ENCODE measurements at places on chromosomes 12 and 14.

DNA sequence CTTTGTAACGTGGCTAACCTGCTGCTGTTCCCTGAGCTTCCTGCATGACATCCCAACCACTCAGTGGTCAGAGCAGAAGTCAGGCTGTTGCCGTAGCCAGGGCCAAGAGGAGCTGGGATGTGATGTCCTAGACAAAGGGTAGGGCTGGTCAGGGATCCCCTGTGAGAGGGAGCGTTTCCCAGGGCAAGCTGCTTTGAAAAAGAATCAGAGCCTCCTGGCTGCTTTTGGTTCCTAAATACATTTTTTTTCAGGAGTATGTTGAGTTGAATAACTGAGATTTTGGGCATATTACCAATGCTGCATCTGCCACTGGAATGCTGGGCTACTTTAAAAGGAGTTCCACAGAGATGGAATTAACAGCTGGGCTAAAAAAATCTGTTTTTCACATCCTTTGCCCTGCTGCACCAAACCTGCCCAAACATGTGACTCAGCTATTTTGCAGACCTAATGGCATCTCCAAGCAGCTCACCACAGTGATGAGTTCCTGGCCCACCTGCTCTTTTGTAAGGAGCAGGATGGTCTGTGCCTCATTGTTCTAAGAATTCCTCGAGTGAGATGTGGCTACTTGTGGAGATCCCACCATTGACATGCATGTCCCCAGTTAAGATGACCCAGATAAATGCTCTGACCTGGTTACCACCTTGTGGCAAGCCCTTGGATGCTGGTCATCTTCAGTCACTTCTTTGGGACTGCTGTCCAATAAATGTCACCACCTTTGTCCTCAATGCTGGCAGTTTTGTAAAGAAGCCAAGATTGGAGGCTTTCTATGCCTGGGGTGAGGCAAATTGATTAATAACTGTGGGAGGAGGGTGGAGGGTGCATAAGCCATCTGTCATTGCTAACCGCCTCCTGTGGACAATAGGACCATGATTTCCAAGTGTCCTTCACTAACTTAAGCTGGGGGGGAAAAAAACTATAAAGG is 24.1 kb downstream of the ANKRD13A start:
- no peak for DNase-seq

DNA sequence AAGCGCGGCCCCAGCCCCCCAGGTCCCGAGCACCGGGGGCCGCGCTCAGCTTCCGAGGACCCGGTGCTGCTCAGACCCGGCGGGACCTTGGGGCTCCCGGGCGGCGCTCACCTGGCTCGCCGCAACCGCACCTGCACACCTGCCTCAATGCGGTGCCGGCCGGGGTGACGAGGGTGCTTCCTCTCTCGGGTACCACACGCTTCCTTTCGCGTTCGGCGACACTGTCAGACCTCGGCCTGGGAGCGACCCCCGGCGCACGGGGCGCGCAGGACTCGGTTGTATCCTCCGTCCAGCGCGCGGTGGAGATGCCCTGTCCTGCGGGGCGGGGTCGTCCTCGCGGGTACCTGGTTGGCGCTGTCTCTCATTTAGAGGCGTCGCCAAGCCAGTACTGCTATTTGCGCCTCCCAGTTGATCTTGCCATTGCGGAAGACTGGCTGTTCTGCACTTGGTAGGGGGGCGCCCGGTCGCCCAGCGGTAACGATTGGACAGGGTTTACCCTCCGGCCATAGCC is 718 bp downstream of the PACS2 start:
- peak; percentile 41 for DNase-seq

DNA sequence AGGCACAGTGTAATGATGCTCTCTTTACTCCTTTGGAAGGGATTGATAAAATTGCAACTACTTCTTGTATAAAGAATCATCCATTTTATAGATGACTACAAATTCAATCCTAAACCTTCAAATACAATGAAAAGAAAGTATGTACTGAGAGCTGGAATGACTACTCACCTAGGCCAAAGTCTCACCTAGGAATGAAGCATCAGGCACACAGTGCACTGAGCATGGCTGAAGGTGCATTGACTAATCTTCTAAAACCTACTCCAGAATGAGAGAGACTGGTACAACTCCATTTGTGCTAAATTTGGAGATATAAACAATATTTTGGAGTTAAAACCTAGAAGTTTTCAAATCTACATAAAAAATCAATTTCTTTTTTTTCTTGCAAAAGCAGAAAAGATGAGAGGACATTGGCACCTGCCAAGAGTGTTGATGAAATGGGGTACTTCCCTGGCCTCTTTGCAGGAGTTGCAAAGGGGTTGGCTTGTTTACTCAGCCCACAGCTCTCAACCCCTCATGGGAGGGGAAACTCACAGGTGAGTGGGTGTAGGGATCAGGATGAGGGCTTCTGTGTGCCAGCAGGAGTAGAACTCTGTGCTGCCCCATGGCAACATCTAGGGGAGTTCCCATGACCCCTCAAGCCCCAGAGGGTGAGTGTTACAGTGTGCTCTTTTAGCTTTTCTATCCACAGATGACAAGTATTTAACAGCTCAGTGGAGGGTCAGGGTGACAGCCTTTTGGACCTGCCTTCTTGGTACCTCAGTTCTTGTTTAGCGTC is 31.3 kb downstream of the CLECL1 start:
- DNase-seq = no peak

DNA sequence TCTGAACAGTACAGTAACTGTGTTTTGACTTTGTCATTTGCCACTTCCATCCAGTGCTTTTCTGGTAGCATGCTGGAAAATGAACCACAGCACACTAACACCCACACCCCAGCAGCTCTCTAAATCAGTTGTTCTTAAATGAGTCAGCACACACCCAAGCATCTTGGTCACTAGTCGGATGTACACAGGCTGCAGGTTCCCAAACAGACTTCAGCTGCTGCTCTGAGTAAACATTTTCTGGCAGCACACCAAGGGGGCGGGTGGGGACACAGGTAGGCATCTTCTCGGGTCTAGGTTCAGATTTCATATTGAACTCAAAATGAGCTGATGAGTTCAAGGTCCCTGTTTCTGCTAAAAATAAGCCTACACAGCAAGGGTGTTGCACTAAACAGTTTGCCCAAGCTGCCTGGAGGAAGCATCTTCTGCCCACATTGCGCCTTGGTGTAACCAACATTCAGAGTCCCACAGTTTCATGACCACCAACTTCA is 39.8 kb downstream of the IFNG start:
- DNase-seq = peak; percentile 27

DNA sequence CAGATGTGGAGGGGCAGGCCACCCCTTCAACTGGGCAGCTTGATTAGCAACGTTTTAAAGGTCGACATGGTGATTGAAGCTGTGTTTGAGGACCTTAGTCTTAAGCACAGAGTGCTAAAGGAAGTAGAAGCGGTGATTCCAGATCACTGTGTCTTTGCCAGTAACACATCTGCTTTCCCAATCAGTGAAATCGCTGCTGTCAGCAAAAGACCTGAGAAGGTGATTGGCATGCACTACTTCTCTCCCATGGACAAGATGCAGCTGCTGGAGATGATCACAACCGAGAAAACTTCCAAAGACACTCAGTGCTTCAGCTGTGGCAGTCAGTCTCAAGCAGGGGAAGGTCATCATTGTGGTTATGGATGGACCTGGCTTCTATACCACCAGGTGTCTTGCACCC is 23.9 kb upstream of the AICDA start:
- no peak for DNase-seq

GRCh38 chr14:52023518-52023917 is 34.2 kb downstream of the RTRAF start:
- no peak for DNase-seq

GRCh38 chr12:13472690-13473089 is 276.2 kb downstream of the EMP1 start:
- no peak for DNase-seq

GRCh38 chr14:22450266-22450665 is 138.8 kb downstream of the DAD1 start:
- no peak for DNase-seq

DNA sequence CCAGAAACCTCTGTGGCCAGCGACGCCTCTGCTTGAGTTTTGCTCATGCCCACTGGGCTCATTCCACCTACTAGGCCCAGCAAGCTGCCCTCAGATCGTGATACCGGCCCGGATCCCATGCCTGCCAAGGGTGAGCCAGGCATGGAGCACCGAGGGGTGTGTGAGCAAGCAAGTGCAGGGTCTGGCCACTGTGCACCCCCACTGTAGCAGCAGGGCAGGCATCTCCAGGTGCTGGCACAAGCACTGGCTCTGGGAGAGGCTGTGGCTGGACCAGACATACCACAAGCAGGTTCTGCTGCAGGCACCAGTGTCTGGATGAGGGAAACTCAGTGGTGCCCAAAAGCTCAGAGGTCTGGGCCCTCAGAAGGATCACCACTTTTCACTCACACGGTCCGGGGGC is 20.6 kb downstream of the FAM186A start:
- DNase-seq = no peak

DNA sequence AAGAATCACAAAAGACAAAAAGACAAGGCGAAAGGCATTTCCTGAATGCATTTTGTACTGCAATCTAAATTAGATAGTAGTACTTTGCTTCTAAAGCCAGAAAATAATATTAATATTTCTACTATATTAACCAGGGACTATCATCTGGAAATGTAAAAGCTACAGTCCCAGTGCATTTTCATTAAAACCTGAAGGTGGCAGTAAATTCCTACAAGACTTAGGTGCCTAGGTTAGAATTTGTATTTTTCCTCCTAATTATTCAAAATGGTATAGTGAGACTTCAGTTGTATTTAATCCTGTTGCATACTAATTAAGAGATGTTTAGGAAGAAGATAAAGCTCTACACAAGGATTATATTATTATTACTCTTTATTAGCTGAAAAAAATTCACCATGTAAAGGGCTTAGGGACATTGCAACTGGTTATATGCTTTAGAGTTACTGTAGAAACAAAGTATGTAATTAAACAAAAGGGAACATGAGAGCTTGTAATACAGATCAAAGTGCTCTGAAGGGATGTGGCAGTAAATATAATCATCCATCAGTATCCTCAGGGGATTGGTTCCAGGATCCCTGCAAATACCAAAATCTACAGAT is 53.6 kb downstream of the BRMS1L start:
- no peak for DNase-seq

DNA sequence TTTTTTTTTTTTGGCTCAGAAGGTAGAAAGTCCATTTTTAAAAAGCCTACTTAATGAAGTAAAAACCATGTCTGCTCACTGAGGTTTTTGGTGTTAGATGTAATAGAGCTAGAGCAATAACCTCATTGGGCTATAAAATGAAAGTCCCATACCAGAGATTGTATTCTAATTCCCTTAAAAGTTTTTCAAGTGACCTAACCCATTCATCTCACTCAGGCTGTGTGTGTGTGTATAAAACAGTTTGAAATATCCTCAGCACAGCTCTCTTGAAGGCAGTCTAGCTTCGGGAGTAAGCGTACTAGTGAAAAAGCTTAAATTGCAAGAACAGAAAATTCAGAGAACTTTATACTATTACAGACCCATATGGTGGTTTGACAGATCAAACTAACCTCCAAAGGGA is 313.8 kb downstream of the CEP128 start:
- DNase-seq = no peak

- no peak for DNase-seq
Measured at GRCh38 chr12:13179211-13180074, 17.1 kb upstream of the EMP1 start.

DNA sequence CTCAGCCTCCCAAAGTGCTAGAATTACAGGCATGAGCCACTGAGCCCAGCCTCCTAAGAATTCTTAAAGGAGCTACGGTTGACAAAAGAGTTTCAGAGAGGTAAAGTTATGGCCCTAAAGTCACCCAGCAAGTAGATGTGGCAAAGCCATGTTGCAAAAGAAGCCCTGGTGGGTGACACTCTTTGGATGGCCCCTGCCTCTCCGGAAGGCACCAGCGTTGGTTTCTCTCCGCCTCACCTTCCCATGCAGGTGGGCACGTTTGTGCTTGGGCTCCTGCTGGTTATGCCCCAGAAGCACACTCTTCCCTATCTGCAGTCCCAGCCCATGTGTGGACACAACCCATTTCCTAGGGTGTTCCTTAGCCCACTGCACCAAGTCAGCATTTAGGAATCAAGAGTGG is 9.5 kb upstream of the SERPINA3 start:
- DNase-seq = no peak

- no peak for DNase-seq
Measured at GRCh38 chr12:97452839-97453238, 9.8 kb upstream of the RMST start.

DNA sequence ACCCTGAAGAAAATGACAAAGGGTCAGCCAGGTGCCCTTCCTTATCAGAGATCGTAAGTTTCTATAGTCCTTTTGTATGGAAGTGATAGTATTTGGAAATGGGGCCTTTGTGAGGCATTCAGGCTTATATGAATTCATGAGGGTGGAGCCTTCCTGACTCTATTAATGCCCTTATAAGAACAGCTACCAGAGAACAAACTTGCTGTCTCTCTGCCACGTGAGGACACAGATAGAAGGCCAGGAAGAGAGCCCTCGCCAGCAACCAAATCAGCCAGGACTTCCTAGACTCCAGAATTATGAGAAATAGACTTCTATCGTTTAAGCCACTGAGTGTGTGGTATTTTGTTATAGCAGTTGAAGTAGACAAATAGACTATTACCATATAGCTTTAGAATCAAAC is 36.7 kb downstream of the TRMT5 start:
- DNase-seq = no peak

DNA sequence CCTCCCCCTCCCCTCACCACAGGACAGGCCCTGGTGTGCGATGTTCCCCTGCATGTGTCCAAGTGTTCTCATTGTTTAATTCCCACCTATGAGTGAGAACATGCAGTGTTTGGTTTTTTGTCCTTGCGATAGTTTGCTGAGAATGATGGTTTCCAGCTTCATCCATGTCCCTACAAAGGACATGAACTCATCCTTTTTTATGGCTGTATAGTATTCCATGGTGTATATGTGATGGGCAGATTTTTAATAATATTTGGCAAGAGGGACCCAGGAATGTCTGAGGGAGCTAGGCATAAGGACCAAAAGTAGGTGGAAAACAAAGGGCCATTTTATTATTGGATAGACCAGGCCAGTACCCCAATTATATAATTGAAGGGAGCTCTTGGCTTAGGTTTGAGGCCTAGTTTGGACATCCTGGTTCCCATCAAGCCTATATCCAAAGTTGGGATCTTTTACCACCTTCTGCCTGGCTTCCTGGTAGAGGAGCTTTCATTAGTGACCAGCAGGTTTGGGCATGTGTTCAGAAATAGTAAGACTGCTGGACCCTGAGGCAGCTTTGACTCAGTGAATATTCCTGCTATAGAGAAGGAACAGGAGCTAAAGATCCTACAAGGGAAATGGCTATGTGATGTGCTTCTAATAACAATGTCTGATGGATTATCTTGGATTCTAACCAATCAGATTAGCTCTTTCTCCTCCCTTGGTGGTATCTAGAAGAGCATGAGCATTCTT is 76.0 kb downstream of the CAND1 start:
- no peak for DNase-seq

DNA sequence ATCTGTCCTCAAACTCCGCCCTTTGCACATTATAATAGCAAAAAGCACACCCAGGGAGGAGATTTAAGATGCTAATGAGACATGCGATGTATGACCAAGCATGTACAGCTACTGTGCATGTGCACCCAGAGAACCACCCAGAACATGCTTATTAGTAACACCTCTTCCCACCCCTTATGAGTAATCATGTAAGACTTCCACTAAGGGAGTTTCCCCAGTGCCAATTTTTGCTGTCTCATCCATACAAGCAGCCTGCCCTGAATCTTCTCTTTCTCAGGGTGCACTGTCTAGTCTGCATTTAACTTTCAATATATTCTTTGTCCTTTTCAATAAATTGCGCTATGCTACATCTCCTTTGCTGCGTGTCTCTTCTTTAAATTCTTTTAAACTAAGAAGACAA is 830.0 kb upstream of the NOVA1 start:
- no peak for DNase-seq
